Activated T-helper 17 cell treated with anti-CD3 and anti-CD28 coated beads, Interleukin-2, amount 50 U/mL, for 72 hours (primary cell): ENCODE measurements at places on chromosomes 5 and 9.

DNA sequence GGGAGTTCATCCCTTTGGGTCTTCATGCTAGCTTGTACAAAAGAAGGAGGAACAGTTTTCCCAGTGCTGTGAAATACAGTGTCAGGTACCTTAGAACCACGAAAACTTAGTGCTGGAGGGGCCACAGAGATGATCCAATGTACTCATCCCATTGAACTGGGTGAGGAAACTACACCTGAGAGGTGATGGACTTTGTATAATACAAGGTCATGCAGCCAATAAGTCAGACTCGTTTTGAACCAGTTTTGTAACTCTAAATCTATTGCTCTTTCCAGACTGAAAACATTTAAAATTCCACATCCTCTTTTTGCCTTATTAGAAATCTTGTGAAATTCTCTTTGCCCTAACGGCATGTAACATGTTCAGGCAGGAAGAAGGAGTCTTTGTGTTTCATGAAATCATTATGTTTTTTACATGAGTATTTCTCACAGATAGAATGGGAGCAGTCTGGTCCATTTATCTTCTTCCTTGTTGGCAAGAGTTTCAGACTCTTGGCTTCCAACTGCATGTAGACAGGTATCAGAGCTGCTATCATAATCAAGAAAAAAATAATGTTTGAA is 146.8 kb upstream of the FBXL7 start:
- no peak for ATAC-seq

GRCh38 chr9:378263-378662 is 163.6 kb downstream of the DOCK8 start:
- ATAC-seq = no peak

GRCh38 chr9:15578714-15579113 is 25.9 kb downstream of the CCDC171 start:
- no peak for ATAC-seq

DNA sequence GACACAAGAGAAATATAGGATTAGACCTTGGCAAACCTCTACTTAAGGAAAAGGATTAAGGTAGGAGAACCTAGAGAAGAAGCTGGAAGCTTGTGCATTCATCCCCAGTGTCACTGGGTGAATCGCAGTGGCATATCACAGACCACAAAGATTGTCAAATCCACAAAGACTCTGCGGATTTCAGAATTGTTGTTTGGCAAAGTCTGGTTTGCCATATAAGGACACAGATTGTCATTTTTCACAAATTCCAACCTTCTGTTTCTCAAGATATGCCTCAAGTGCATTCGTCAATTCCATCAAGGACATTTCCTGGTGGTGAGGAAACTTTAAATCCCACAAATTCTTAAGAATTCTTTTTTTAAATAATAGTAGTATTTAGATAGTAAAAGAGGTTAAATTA is 395.1 kb upstream of the PAPPA start:
- ATAC-seq = no peak

DNA sequence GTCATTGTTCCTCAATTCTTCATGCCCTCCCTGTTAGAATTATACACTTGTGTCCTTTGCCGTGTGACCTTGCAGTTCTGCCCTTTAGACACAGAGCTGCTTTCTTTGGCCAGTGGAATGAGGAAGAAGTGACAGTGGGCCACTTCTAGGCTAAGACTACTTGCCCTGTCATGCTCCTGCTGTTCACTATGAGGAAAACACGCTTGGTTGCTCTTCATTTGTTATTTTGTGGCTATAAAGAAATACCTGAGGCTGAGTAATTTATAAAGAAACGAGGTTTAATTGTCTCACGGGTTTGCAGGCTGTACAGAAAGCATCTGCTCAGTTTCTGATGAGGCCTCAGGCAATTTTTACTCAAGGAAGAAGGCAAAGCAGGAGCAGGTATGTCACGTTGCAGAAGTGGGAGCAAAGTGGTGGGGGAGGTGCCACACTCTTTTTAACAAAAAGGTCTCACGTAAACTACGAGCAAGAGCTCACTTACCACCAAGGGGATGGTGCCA is 279.1 kb upstream of the DMAC1 start:
- ATAC-seq = no peak
